T-helper 2 cell treated with Interferon-gamma antibody and Interleukin-4, amounts not matched to agents 5 μg/mL and 100 μg/mL, for 36 hours (primary cell): ENCODE measurements at places on chromosomes 16 and 17.

- DNase-seq, result no peak
These were observed 5.8 kb downstream of the SOCS1 start for GRCh38 chr16:11250091-11250785.

DNA sequence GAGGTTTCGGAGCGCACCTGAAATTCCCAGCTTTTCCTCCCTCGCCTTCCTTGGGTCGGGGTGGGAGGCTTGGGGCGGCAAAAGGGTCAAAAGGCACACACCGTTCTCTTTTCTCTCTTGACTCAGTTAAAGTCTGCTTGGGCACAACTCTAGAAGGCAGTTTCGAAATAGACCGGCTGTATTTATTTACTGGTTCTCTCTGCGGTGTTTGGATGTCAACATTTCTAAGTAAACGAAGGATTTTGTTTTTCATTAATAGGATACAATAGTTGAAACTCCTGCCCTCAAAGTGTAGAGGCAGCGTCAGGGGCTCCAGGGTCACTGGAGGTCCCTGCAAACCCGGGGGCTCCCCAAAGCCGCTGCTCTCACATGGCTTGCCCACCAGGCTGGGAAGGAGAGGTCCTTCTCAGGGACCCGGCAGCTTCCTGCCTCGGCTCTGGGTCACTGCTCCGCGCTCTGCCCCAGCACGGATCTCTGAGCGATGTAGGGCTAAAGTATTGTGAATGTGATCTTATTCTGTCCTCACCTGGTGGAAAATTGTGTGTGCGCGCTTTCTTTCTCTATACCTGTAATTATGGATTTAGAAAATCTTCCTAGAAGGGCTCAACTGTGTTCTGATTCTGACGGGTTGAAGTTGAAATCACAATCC, 952 bp downstream of the BMERB1 start:
- DNase-seq, result no peak

DNA sequence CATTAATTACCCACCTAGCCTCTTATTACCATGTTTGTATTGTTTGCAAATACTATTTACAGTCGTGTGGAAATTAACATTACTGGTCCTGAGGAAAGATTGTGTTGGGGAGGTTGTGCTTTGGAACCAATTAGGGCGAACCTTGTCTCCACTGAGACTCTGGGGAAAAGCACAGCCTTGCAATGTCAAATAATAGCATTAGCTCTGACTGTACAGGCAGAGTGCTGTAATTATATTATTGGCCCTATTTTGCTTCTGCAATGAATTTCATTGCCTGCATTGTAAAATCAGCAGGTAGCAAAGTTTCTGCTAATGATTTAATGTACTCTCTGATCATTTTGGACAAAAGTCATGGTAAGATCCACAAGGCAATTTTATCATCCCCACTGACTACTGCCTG, 97.0 kb downstream of the WWOX start:
- no peak for DNase-seq

GRCh38 chr17:75498039-75498725, 17.2 kb downstream of the CASKIN2 start:
- DNase-seq, result no peak

GRCh38 chr16:86075488-86075785, 176.5 kb downstream of the IRF8 start:
- DNase-seq, result no peak

- no peak for DNase-seq
These were observed 42.2 kb downstream of the ABAT start for GRCh38 chr16:8716592-8716991.

DNA sequence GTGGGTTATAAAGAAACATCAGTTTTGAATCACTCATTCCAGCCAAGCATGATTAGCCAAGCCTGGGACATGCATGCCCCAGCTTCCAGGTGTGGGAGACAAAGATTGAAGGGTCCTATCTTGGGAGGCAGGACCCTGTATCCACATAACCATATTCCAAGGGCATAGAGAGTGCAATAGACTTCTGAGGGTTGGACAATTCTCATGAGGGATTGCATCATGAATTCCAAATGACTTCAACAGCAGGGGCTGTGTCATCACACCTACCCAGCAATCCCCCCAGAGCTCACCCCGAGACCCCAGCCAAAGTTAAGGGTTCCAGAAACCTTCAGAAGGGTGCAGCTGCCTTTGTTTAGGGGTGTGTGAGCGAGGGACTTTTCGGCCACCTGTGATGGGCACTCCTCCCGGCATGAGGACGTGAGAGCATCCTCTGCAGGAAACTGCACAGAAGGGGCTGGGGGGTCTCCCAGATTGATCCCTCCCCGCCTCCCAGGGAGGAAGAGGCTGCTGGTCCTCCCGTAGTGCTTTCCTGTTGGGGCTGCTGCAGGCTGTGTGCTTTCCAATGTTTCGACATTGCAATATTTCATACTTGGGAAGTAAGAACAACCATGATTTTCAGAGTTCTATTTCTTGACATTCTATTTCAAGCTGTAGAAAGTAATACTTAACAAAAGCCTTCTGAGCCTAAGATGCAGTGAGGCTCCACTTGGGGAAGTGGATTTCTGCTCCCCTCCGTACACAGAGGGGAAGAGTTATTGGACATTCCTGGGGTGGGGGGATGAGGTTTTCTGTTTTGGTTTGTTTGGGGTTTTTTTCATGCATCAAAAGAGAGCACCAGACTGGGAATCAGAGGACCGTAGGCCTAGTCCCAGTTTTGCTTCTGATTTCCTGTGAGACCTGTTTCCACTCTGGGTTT, 13.3 kb upstream of the PITPNM3 start:
- DNase-seq, result no peak

- DNase-seq, result peak; percentile 37
These were observed 7.0 kb upstream of the MILR1 start for GRCh38 chr17:64441772-64442540.

DNA sequence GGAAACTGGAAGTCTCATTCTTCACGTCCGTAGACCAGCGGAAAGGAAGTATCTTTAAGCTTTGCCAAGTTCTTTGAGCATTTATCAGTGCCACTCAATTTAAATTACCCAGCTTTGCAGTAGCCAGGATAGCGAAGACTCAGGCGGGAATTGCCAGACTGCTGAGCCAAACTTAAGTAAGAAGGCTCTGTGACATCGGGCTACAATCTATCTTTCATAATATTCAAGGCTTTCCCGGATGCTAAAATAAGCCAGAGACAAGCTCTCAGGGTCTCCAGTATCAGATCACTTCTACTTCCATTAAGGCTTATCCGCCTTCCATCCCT, 436 bp upstream of the BRIP1 start:
- no peak for DNase-seq

DNA sequence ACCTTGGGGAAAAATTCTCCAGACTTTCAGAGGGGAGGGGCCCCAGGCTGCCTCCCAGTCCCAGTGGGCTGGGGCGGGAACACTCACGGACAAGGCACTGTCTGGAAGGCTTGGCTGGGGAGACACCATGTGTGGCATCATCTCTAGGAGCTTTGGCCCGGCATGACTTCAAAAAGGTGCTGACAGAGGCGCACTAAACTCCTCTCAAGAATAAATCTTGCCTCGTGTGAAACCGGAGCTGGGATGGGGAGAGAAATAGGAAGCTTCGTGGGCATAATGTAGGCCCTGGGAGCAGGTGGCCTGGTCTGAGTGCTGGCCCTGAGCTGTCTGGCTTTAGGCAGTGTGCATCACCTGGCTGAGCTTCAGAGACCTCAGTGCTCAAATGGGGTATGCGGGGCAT, 5.7 kb downstream of the WSCD1 start:
- no peak for DNase-seq

DNA sequence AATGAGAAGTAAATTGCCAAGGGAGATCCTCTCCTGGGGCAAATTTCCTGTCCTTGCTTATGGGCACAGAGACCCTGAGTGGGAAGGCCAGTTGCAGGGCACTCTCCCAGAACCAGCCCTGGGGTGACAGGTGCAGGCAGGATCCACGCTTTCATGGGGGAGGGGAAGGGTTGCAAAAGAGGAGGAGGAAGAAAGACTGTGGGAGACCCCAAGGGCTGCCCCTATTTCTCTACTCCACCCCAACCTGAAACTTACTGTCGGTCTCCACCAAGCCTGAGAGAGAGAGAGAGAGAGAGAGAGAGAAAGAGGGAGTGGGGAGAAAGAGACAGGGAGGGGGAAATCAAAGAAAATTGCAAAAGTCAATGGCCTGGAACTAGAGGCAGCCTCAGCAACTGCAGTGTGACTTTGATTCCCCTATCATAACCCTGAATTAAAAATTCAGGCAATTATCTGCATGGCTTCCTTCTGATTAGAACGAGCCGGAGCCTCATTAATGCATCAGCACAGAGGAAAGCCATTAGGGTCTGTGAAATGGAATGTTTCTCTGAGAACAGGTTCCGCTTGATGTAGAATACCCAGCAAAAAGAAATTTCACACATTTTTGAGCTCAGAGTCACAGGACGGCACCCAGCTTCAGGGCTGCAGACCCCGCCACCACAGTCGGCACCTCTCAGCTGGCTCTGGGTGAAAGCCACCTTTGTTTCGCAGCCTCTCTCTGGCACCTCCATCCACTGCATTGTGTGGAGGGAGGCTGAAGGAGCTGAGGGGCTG, 45.1 kb upstream of the HNF1B start:
- DNase-seq, result no peak

DNA sequence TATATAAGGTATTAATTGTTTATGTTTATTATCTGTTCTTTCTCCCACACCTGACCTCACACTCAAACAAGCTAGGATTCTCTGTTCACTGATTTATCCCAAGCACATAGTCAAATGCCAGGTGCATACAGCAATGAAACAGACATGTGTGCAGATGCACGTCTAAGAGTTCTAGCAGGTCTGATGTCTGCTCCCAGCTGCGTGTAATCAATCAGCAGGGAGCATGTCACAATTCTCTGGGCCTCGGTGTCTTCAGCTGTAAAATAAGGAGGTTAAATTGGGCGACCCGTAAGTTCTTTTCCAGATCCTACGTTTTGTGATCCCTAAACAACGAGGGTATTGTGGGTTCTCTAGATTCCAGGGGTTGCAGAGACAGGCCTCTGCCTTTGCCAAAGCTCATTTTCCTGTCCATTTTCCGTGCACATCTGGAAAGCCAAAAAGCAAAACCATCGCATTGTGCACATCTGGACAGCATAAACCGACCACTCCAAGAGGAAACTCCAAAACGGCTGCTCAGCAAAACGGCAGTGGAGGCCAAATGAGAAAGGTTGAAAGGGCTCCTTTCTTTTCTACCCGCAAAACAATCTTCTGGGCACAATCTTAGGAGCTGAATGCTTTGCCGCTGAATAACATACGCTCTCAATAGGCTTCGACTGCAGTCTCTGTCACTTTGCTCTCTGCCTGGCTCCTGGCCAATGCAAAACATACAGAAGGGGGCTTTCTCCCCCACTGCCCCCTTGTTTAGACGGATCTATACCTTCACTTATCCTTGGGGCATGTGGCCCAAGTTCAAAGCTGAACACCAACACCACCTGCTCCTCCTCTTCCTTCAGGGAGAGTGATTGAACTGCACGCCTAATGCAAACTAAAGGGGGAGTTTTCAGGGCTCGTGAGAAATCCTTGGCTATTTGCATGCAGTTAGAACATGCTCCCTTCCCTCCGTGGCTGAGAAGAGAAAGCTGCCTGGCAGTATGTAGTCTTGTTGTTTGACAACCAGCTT, 426.3 kb downstream of the SLC39A11 start:
- no peak for DNase-seq

DNA sequence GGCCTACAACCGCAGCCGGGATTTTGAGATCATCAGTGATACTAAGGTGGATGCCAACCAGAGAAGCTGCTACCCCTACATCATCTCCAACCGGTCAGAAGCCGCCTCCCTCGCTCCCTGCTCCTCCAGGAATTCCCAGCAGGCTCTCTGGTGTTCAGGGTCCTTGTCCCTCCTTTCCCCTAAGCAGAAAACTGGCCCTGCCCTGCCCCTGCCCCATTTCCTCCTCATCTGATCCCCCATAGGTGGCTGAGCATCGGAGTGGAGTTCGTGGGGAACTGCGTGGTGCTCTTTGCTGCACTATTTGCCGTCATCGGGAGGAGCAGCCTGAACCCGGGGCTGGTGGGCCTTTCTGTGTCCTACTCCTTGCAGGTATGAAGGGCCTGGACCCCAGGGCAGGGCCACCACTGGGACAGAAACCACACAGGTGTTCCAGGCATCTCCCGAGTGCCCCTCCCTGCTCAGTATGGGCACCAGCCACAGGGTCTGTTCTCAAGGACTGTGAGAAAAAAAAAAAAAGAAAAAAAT, 29.8 kb downstream of the ANKRD40 start:
- no peak for DNase-seq

- no peak for DNase-seq
These were observed 46.2 kb downstream of the GNAO1 start for GRCh38 chr16:56237451-56237930.

GRCh38 chr17:76077584-76078110, 1.3 kb upstream of the ZACN start:
- no peak for DNase-seq

- DNase-seq, result no peak
These were observed 29.0 kb downstream of the RBBP6 start for GRCh38 chr16:24568392-24568791.

DNA sequence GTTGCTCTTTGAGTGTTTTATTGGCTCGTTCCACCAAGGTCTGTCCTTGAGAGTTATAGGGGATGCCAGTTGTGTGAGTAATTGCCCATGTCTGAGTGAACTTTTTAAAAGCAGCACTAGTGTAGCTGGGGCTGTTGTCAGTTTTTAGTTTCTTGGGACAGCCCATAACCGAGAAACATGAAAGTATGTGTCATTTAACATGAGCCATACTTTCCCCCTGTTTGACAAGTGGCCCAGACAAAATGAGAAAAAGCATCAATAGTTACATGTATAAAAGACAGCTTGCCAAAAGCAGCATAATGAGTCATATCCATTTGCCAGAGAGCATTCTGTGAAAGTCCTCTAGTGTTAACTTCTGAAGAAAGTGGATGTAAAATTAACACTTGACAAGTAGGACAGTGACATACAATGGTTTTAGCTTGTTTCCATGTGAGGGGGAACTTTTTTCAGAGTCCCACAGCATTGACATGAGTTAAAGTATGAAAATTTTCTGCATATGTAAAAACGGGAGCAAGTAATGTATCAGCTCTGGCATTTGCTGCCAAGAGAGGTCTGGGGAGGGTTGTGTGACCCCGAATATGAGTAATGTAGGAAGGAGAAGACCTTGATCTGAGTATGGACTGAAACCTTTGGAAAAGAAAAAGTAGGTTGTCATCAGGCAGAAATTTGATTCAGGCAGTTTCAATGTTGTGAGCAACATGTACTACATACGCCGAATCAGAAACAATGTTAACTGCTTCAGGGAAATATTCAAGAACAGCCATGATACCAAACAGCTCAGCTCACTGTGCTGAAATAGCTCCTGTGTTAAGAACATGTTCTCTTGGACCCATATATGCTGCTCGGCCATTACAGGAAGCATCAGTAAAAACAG, 56.8 kb upstream of the ARL4D start:
- DNase-seq, result peak; percentile 59
